ENCODE measurements at places on chromosomes 6 and 20.
A peak's percentile ranks its signal among the peaks of the same experiment; 100 is the strongest.

DNA sequence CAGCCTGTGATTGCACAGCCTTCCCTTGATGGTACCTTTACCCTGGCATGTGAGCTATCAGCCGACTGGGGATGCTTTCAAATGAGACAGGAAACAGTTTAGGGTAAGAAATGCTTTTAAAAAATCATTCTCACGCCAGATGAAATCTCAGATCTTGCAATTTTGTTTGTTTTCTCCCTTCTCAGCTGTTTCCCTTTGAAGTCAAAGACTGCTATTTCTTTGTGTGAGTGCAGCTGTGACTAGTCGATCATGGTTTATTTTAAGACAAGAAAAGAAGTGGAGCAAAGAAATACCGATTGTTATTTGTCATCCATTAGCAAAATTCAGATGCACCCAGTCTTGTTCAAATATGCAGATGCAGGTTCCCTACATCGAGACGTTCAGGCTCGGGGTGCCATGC, 489.7 kb downstream of the QKI start:
- no peak for DNase-seq

DNA sequence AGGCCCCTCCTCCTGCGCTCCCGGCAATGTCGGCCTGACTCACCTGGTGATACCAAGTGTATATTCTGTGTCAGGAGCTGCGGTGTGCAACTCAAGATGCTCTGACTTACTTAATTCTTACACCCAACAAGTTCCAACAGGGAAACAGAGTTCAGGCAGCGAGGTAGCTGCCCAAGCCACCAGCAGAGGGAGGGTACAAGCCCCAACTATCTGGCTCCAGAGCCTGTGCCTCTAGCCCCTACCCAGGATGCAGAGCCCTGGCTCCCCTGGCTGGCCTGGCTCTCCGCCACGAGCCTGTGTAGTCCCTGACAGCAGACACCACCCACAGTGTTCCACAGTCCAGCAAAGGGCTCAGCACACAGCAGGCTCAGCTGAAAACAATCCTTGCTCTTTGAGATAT, 34.9 kb downstream of the C20orf203 start:
- DNase-seq: no peak

GRCh38 chr6:73169633-73170032, 55.7 kb downstream of the KHDC1L start:
- DNase-seq: no peak

GRCh38 chr6:44642349-44642748, 254.8 kb downstream of the CDC5L start:
- no peak for DNase-seq

DNA sequence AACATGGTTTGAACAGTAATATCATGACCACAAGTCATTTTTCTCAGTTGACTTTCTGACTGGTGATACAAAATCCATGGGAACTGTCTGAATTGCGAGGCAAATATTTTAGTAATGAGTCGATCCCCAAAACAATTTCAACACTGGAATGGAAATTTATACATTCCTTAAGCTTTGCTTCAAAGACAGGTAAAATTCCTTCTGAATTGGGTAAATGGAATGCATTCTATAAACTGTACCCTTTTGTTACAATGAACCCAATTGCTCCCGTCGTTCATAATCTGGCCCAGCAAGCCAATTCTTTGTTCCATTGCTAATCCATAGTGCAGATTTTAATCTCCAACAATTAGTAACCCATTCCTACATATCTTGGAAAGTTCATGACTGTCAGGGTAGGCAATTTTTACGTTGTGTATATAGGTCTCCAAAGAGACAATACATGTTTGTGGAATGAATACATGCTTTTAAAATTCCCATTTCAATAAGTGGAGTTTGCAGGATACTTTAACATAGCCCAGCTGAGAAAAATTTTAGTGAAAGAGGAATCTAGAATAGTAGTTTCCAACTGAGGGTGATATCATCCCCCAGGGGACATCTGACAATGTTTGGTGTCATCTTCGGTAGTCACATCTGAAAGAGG, 32.7 kb downstream of the CYP24A1 start:
- peak; percentile 86 for DNase-seq

DNA sequence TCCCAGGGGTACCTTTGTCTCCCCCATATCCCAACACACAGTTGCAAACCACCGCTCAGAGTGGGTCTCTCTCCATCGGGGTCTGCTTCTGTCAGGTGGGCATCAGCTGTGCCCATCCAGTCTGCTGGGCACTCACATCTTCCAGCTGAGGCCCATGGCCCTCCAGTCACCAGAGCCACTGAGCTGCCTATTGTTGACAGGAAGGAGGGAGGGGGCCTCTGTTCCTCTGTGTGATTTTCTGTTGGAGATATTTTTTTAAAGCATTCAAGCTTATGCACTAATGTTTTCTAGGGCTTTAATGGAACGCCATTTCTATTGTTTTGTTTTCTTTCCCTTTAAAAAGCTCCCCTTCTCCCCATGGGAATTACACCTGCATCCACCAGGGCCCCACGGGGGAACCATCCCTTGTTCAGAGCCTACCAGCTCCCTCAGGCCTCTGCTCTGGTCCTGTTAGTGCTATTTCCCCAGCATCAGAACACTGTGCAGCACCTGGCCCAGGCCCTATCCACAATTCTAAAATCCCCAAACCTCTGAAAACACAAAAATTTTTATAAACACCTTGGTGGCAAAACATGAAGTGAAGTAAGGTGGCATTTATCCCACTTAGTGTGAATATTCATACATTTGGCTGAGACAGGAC, 326.2 kb downstream of the CD83 start:
- no peak for DNase-seq

- peak; percentile 42 for DNase-seq
These were observed 6.5 kb upstream of the ZSCAN9 start for GRCh38 chr6:28218312-28219248.

GRCh38 chr6:127522714-127523113, 3.6 kb upstream of the MTCL3 start:
- peak; percentile 37 for DNase-seq

DNA sequence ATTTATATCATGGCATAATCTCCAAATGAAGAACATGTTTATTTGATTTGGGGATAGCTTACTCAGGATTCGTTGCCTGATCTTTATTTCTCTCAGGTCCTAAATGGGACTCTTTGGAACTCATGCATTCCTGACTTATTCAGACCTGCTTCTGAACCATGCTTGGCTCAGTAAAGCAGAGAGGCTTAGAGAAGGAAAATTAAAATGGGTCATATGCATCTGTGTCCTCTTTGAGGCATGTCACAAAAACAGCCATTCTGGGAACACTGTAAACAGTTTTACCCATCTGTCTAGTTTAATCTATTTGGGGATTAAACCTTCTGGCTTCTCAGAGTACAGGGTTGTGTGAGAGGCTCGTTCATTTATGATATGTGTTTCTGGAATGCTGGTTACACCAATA, 1017.3 kb downstream of the KIF16B start:
- DNase-seq: no peak

DNA sequence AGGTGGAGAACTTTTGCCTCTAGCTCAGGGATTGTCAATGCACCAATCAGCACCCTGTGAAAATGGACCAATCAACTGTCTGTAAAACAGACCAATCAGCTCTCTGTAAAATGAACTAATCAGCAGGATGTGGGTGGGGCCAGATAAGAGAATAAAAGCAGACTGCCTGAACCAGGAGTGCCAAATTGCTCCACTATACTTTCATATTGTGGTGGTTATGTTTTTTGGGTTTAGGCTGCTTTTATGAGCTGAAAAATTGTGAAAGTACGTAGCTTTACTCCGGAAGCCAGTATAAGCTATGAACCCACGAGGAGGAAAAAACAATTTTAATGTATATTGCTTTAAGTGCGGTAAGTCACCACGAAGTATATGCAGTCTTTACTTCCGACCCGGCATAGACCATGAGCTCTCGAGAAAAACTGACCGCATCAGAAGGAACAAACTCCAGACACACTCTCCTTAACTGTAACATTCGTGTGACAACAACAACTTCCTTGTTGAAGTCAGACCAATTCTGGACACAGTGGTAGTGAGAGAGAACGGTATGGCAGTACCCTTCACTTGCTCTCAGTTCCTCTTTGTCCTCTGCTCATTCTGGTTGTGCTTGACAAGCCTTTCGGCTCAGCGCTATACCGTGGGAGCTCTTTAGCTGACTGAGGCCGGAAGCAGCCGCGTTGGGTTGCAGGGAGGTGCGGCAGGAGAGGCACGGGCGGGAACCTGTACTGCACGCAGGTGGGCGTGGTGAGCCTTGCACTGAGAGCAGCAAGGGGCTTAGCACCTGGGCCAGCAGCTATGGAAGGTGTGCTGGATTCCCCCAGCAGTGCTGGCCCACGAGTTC, 81.9 kb upstream of the E2F3 start:
- no peak for DNase-seq

Measured in RCC 7860 (cell line).